Stimulated activated CD8-positive, alpha-beta memory T cell treated with anti-CD3 and anti-CD28 coated beads, Interleukin-7, amount 100 ng/mL, for 24 hours (primary cell): ENCODE measurements at places on chromosomes 16 and 17.

DNA sequence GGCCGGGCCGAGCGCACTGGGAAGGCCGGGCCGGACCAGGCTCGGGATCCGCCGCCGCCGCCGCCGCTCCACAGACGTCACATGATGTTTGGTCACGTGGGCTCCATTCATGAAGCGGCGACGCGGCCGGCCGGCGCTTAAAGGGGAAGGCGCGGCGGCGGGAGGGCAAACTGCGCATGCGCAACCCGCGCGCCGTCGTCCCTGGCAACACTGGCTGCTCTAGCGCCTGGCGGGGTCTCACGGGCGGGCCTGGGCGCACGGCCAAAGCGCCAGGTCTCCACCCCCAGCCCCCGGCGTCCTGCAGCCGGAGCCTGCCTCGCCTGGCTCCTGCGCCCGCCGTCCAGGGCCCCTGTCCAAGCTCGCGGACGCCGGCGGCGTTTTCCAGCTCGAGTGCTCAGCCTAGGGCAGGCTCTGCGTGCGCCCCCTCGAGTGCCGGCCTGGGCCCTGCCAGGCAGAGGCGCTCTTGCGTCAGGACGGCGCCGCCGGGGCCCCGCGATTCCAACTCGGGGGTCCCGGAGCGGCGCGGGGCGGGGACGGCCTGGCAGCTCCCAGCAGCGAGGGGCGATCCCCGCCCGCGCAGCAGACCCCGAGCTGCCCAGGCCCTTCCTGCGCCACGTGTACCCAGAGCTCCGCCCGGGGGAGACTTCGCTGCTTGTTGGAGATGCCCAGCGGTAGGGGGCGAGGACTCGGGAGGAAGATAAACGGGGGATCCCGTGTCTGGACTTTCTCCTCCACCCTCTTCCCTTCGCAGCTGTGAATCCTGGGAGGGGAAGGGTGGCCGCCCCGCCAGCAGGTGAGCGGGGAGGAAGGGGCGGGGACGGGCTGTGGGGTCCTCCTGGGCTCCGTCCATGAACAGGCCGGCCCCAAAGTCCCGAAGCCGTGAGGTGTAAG, at the start of gene MAFG:
MAFG (minus strand) TSS at position 83 of the 891 bp plus-strand sequence. CDS start 4,550 bp downstream, outside the sequence.
- peak; percentile 70 for DNase-seq

DNA sequence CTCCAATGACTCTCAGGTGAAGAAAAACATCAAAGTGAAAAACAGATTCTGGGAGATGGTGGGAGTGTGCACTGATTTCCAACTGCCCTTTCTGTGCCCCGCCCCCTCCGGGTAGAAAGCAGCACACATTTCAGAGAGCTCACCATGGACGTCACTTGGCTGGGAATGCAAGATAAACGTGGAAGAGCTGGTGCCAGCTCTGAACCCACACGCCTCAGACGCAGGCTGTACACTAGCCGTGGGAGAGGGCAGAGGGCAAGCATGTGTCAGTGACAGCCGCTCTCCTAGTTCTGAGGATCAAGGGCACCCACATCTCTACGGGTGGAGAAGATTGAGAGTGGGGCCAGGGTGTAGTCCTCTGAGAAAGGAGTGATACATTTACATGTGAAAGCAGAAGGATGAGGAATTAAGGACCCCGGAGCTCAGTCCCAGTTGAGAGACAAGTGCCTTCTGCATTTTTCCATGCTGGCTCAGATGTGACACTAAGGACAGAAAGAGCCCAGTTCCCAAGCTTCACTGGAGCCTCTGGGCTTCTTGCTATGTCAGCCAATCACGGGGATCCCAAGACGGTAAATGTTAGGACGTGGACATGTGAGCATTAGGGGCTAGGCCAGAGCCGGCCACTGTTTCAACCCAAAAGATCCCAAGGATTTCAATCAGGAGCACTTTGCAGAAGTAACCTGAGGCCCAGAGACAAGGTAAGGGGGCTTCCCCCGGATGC, 101.3 kb downstream of the ZFHX3 start:
- DNase-seq: no peak

- DNase-seq: no peak
These were observed at the start of gene RHBDF1 for GRCh38 chr16:72561-73548. TSS of gene RHBDF1 (minus strand) at chr16:72631. CDS start at chr16:65015, 7,616 bp downstream.

DNA sequence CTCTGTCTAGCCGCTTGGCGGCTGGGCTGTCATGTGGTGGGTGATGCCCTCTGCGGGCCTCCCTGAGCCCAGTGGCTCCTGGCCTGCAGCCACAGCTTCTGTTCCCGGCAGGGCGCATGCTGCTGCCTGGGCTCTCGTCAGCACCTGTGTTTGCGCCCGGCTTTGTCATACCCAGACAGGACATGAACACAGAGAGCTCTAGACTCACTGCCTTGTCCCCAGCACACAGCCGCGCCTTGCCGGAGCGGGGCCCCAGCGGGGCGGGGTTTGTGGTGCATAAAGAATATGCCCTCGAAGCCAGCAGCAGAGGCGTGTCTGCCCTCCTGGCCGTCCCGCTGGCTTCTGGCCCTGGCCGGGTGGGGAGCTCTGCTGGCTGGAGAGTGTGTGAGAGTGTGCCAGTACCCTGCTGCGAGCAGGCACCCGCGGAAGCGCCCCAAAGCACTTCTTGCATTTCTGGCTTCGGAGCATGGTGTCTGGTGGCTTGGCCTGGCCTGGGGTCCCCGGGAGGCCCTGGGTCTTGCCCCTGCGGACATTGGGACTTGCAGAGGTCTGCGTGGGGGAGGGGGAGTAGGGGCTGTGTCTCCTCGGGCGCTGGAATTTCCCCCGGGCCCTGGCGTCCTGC, 14.4 kb downstream of the ASPSCR1 start:
- no peak for DNase-seq

- no peak for DNase-seq
These were observed 438.7 kb upstream of the SOX9 start for GRCh38 chr17:71682174-71682494.

DNA sequence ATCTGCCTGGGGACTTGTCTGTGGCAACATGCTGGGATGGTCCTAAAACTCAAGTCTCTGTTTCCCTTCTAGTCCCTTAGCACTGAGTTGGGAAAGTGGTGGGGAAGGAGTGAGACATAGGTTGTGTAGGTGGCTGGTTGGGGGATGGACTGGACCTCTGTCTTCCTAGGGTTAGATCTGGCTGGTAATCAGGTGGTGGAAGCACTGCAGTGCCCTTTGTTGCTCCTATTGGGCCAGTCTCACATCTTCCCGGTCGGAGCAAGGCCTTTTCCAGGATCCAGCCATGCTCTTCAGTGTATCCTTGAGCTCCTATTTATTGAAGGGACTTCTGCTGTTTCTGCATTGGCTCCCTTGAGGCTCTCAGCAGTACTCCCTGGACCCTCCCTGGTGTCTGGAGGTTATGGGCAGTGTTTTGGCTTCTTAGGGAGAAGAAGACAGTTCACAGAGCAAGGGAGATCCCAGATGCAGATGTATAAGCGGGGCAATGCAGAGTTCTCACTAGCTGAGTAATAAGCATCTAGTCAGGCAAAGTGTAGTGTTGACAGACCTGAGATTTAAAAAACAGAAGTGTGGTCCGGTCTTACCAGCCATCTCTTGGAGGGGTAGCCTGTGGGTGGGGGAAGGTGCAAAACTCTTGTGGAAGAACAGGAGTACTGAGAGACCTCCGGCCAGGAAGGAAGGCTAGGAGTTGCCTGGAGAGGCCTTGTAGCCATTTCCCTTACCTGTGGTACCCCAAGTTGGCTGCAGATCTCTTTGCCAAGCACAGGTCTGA, 1.3 kb upstream of the NUTF2 start:
- no peak for DNase-seq

DNA sequence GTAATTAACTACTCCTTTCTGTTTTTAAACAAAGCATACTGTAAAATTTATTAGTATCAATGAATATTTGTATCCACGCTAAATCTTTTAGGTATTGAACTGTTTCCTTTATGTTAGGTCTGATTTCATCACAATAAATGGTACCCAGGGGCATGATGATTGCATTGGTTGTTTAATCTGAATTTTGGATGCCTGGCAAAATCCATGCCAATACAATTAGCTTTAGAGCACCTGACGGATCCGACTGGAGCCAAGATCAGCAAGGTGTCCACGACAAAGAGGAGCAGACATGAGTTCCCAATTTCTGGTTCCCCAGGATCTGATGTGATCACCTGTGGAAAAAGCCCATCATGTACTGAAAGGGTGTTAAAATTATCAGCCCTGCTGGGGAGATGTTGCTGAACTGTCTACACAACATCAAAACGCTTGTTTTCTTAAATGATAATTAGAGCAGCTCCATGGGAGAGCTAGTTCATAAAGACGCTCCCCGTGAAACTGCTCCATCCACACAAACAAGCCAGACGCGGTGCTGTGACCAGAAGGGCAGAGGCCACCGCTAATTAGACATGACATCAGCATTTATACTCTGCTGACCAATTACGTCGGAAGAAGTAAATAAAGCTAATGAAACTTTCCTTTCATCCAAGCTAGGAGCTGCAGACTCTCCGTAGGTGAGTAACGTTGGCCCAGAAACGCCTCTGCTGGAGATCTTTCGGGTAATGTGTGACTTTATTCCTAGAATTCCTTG, 151.7 kb downstream of the CPPED1 start:
- no peak for DNase-seq

GRCh38 chr16:31274831-31275816, 15.3 kb downstream of the ITGAM start:
- no peak for DNase-seq
